ENCODE measurements at places on chromosomes 7 and 10. TPM values are rescaled to one million over a fixed set of nuclear protein-coding genes. Genes with fewer than 3 reads are reported as not detected.
A peak's percentile ranks its signal among the peaks of the same experiment; 100 is the strongest.

The SPDYE2 gene
- polyA plus RNA-seq: not detected

The KIF11 gene
- polyA plus RNA-seq: 4.7 TPM

The HPS1 gene
- polyA plus RNA-seq: 81.3 TPM

The OR2A42 gene
- not detected for polyA plus RNA-seq

The PNLIP gene
- not detected for polyA plus RNA-seq

The MALSU1 gene
- 68.0 TPM for polyA plus RNA-seq

The PNLIPRP1 gene
- not detected for polyA plus RNA-seq

GRCh38 chr7:132773527-132773956, 197.3 kb upstream of the PLXNA4 start:
- DNase-seq: no peak

DNA sequence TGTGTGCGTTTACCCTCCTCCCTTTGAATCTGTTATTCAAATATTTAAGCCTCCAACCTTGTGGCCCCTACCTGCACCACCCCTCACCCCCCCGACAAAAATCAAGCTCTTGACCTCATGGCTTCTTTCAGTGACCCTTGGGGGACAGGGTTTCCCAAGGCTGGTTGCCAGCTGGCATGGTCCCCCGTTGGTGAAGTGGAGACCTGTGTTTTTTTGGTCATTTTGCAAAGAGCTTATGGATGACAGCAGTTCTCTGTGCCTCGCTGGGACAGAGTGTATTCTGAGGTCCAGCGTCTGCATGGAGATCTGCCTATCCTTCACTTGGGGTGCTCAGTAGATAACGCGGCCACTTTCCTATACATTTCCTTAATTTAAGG, 111.0 kb downstream of the TCF7L2 start:
- no peak for DNase-seq

- no peak for DNase-seq
Measured at GRCh38 chr10:51789118-51789517, 89.7 kb upstream of the CSTF2T start.

- DNase-seq: no peak
Measured at GRCh38 chr10:6929148-6929830, 349.2 kb upstream of the PRKCQ start.

DNA sequence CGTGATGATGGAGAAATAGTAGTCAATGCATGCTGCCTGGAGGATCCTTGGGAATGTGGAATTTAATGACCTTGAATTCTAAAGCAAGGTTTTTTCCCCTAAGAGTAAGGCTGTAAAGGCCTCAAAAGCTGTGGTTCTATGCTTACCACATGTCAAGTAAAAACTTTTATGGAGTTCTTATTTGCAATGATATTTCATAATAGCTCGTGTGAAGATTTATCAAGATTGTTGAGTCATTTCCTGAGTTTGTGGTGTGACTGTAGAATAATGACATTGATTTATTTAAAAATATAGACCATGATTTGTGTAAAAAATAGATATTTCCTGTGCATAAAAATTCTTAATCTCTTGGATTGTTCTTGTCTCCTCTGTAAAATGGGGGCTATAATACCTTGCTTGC, 67.5 kb upstream of the SORCS1 start:
- DNase-seq: no peak

DNA sequence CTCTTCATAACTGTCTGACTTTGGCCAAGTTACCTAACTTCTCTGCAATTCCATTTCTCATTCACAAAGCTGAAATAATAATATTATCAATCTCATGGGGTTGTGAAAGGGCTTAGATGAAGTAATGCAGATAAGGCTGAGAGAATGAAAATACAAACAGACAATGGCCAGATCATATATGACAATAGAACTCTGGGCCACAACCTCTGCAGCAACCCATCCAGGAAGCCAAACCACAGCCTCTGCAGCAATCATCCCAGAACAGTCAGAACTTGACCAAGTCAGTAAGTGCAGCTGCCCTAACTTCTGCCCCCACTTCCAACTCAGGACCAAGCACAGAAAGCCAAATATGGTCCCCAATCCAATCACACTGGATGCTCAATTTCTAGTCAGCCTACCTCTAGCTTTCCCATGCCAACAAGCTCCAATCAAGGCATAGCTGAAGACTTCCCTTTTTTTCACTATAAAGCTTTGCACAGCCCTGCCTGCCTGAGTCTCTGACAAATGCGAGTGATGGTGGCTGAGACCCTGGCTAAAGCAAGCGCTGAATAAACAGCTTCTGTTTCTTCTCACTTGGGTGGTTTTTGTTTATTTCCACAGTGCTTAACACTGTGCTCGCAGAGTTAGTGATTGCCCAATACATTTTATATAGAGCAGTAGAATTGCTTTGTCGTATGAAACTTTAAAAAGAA, 34.8 kb upstream of the TNPO3 start:
- no peak for DNase-seq

GRCh38 chr7:129748356-129749109, 137.0 kb downstream of the NRF1 start:
- no peak for DNase-seq

DNA sequence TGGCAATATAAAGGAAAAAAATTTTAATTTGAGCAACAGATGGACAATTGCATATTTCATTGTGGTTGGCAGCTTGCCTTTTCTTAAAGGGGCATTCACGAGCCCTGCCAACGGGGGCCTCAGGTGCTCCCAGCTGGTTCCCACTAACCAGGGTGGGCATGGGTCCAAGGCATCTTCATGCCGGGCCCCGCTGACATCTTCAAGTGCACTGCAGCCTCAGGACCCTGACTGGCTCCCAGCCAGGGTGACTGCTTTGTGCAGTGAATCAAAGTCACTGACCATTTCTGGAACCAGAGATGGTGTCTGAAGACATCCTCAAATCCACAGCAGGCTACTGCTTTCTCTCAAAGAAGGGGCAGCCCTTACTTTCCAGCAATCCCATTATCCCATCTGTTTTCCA, 275.2 kb upstream of the MGMT start:
- DNase-seq: no peak

DNA sequence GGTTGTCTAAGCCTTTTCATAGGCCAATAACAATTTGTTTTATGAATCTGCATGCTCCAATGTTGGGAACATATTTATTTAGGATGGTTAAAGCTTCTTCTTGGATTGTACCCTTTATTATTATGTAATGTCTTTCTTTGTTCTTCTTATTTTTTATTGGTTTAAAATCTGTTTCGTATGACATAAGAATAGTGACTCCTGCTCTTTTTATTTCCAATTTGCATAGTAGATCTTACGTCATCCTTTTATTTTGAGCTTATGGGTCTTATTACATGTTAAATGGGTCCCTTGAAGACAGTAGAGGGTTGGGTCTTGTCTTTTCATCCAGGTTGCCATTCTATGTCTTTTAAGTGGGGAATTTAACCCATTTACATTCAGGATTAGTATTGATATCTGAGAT, 561.9 kb upstream of the GHITM start:
- DNase-seq: no peak

DNA sequence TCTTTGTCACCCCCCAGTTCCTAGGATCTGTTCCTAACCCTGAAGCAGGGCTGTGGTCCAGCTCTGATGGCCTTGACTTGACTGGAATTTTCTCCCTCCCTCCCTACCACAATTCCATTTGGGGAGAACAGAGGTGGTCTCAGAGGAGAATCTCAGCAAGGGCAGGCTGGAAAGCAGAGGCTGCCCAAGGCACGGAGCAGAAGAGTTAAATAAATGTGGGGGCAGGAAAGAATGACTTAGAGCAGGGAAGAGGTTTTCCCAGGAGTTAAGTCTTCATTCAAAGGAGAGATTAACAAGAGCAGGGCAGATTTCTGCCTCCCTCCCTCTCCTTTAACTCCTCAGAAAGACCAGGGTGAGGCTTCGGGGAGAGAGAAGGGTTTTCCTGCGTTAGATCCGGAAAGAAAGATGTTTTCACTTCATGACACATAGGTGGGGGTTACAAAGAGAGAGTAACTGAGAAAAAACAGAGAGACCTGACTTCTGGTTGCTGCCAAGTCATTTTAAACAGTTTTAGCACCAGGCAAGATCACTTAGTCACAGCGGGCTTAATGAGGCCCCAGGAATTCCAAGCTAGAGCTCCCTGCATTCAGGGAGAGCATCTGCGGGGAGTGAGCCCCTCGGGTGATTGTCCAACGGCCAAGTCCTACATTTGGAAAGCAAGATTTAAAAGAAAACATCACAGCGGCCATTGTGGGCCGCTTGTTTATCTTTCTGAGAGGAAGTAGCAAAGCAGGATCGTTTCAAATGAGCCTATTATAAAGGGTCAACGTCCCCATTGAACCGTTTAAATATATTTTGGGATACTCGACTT, 78.7 kb downstream of the ARHGAP22 start:
- peak; percentile 75 for DNase-seq

DNA sequence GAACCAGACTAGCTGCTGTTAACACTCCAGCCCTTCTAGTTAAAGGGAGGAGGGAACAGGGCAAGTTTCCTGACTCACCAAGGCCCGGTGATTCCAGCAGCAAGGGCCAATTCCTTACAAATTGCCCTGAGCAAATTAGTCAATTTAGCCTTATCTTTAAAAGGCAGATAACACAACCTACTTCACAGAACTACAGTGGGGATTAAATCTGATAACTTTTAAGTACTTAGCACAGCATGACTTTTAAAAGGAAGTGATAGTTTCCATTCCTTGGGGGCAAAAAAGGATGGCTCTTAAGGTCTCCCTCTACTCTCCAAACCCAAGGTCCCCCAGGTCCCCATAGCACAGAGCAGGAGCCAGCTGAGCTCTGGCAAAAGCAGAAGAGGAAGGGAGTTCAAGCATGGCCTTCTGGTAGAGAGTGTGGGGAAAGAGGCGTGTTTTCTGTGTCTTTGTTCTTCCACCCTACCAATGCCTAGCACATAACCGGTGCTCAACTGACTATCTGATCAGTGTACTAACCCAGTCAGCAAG, 4.0 kb downstream of the CDCA7L start:
- no peak for DNase-seq

GRCh38 chr7:148714498-148714897, 15.8 kb downstream of the CUL1 start:
- no peak for DNase-seq

DNA sequence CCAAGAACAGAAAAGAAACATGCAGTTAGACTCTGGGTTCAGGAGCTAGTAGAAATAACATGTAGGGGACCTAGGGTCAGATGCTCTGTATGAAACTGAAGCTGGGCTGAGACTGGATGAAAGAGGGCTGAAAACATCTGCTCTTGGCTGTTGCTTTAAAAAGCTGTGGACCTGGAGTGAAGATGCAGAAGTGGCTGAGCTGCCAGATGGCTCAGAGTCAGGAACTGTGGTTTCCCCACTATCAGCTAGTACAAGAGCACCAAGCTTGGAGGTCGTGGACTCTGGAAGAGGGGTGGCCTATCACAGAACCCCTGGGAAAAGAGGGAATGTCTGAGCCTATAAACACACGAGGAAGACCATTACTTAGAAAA, 5.9 kb downstream of the ADK start:
- no peak for DNase-seq

- DNase-seq: no peak
Measured at GRCh38 chr7:112010109-112010508, 196.1 kb downstream of the DOCK4 start.

DNA sequence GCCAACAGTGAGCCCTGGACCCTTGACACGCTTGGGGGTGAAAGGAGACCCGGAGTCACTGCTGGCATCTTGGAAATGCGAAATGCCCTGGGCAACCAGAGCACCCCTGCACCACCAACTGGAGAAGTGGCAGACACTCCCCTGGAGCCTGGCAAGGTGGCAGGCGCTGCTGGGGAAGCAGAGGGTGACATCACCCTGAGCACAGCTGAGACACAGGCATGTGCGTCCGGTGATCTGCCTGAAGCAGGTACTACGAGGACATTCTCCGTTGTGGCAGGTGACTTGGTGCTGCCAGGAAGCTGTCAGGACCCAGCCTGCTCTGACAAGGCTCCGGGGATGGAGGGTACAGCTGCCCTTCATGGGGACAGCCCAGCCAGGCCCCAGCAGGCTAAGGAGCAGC, 98.5 kb downstream of the TACC2 start:
- no peak for DNase-seq

GRCh38 chr10:74738985-74739567, 87.3 kb upstream of the KAT6B start:
- DNase-seq: peak; percentile 57

DNA sequence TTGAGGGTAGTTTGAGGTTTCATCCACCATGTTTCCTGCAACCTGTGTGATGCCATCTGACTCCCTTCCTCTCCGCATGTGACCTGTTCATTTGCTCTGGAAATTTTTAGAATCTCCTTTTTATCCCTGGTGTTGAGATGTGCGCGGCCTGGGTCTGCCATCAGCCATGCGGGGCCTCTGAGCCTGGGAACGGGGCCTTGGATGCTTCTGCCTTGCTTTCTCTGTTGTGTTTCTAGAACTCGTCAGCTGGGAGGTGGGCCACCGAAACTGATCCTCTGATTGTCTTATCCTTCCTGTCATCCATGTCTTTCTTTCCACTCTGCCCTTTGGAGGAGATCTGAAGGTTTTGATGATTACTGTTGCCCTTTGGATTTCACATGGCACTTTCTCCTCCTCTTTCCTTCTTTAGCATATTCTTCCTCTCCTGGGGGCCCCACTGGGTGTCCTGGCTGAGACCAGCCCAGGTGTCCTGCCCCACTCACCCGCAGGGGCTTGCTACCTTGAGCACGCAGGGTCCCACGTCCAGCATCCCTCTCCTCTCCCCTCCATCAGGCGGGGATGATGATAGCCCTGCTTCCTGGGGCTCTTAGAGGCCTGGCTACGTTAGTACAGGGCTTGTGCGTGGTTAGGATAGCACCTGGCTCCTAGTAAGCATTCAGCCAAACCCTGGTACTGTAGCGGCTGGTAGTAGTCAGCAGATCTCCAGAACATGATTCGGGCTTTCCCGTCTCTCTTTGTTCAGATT, 29.9 kb downstream of the PPP2R2D start:
- DNase-seq: no peak

DNA sequence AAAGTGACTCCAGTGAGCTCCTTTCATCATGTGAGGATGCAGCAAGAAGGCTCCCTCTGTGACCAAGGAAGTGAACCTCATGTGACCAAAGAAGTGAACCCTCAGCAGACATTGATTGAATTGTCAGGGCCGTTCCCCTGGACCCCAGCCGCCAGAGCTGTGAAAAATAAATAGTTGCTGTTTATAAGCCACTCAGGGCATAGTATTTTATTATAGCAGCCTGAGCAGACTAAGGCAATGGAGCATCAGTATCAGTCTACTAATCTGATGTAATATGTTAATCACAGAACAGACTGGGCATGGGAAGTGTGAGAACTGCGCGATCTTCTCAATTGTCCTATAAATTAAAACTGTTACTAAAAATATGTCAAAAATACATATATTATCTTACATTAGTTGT, 384.5 kb upstream of the PRKCQ start:
- no peak for DNase-seq

DNA sequence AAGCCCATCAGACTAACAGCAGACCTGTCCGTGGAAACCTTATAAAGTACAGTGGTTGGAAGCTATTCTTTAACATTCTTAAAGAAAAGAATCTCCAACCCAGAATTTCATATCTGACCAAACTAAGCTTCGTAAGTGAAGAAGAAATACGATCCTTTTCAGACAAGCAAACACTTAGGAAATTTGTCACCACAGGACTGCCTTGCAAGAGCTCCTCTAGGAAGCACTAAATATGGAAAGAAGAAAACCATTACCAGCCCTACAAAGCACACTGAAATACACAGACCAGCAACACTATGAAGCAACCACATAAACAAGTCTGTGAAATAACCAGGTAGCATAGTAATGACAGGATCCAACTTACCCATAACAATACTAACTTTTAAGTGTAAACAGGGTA, 177.7 kb upstream of the PRSS1 start:
- DNase-seq: no peak

Measured in endothelial cell of umbilical vein (primary cell).